ENCODE measurements at places on chromosomes 1 and 21.

DNA sequence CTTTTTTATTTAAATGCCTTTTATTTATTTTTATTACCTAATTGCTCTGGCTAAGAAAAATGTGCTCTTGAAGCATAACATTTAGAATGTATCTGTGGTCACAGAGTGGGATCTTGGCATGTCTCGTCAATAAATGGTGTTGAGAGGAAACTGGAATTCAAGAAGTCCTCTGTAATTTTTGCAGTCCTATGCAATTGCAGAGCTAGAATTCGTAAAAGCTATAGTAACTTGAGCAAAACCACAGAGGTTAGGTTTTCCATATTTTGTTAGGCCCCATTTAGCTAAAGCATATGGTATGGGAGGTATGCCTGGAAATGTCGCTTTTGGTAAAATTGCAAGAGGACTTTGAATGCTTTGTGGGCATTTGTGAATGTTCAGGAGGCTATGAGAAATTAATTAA lies 466.7 kb upstream of the NFIA start:
- no peak for DNase-seq

DNA sequence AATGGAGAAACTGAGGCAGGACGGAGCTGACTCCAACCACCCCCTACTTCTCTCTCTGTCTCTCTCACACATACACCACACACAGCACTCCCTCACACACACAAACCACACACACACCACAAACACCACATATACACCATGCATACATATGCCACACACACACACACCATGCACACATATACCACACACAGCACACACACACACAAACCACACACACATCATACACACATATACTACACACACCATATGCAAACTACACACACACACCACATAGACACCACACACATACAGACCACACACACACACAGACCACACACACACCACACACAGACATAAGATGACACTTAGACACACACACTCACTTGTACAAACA lies 94.3 kb downstream of the RIPK4 start:
- no peak for DNase-seq

DNA sequence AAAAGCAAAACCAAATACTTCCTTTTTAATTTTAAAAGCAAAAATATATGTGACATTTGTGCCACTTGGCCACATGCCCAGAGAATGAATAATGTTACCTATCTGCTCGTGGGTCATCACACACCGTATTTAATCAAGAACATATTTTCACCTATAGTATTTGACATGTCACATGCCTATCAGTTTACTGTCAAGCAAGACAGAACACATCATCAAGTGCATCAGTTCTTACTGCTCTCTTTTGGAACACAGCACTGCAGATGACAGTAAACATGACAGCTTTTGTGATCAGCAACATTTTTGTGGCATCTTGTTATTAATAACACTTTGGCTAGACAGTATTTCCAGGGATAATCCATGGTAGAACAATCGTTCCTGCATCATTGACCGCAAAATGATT lies 134.4 kb downstream of the LRRC7 start:
- no peak for DNase-seq

- DNase-seq: no peak
Observed at GRCh38 chr1:68149907-68150306, 82.4 kb downstream of the WLS start.

- DNase-seq: no peak
Observed at GRCh38 chr21:42521384-42521783, 7.7 kb downstream of the SLC37A1 start.

GRCh38 chr21:39003982-39004633 lies 179.1 kb downstream of the PSMG1 start:
- DNase-seq: no peak

DNA sequence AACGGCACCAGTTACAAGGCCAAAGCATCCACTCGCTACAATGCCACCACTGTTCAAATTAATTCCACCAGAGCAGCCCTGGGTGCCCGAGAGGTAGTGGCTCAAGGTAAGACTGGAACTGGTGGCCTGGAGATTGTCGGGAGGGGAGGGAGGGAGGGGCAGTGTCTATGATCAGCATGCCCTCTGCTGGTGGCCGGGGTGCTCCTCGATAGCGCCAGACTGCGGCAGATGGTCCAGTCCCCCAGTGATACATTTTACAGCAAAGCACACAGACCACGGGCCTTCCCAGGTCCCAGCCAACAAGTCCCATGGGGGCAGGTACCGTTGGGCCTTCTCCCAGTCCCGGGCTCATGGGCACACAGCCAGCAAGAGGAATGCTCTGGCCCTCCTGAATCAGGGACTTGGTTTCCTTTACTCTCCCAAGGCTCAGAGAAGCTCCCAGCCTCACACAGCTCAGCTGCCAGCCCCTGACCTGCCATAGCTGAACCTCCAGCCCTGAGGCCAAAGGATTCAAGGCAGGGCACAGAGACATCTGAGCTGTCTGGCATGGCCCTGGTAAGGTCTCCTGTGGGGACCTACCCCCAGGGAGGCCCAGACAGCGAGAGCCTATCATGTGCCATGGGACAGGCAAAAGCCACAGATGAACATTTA lies 15.3 kb downstream of the ACOT7 start:
- no peak for DNase-seq

All from suprapubic skin (tissue), 4 donors.